A549 treated with DMSO at 1 μM for 4 hours (cell line): ENCODE measurements at places on chromosomes 3 and 15. TPM values are rescaled to one million over a fixed set of nuclear protein-coding genes. Genes with fewer than 3 reads are reported as not detected.

VPS13C gene
- 8.1 to 14.1 TPM (median 12.0 TPM) in 5 replicates for total RNA-seq

MEX3B gene
- 4.6 to 6.7 TPM (median 5.4 TPM) in 5 replicates for total RNA-seq

OXTR gene
- total RNA-seq: 7.8 to 11.7 TPM (median 10.2 TPM) in 5 replicates

FBXL22 gene
- 0.21 to 0.30 TPM (median 0.26 TPM) in 5 replicates for total RNA-seq

TICRR gene
- 12.9 to 16.4 TPM (median 14.2 TPM) in 5 replicates for total RNA-seq

GRK7 gene
- total RNA-seq: 0.02 TPM in 1 of 5 replicates, not detected in the others

CTXN2 gene
- 0.02 to 0.04 TPM in 2 of 5 replicates, not detected in the others for total RNA-seq

PRC1 gene
- 198 to 234 TPM (median 215 TPM) in 5 replicates for total RNA-seq

SLC22A13 gene
- 0.05 to 0.09 TPM in 2 of 5 replicates, not detected in the others for total RNA-seq

ZNF80 gene
- total RNA-seq: not detected in 5 replicates

IL17RE gene
- 0.76 to 1.1 TPM (median 0.95 TPM) in 5 replicates for total RNA-seq

MEIS2 gene
- 8.2 to 10.5 TPM (median 9.5 TPM) in 5 replicates for total RNA-seq

PLCB2 gene
- total RNA-seq: 0.39 to 1.3 TPM (median 0.79 TPM) in 5 replicates

ZNF501 gene
- total RNA-seq: not detected in 5 replicates

CPNE9 gene
- 0.08 to 0.33 TPM (median 0.15 TPM) in 4 of 5 replicates, not detected in the other for total RNA-seq

CELF6 gene
- total RNA-seq: 0.03 to 0.19 TPM (median 0.15 TPM) in 5 replicates

DNAH1 gene
- 0.72 to 1.1 TPM (median 0.85 TPM) in 5 replicates for total RNA-seq

GTF2A2 gene
- total RNA-seq: 170 to 198 TPM (median 184 TPM) in 5 replicates

GMPPB gene
- 15.0 to 21.3 TPM (median 19.4 TPM) in 5 replicates for total RNA-seq

CFAP100 gene
- not detected in 5 replicates for total RNA-seq

DUOXA1 gene
- total RNA-seq: 0.08 to 0.18 TPM (median 0.17 TPM) in 5 replicates

ATP10A gene
- total RNA-seq: 6.1 to 7.7 TPM (median 6.8 TPM) in 5 replicates

TM6SF1 gene
- 0.07 to 0.17 TPM (median 0.13 TPM) in 4 of 5 replicates, not detected in the other for total RNA-seq

FAM81A gene
- 10.4 to 17.3 TPM (median 13.9 TPM) in 5 replicates for total RNA-seq

SERINC4 gene
- 0.06 to 0.23 TPM (median 0.12 TPM) in 4 of 5 replicates, not detected in the other for total RNA-seq

FOXP1 gene
- 9.4 to 13.4 TPM (median 11.7 TPM) in 5 replicates for total RNA-seq

GRIP2 gene
- total RNA-seq: 1.00 to 2.3 TPM (median 1.9 TPM) in 5 replicates

CNTN3 gene
- not detected in 5 replicates for total RNA-seq

ST3GAL6 gene
- total RNA-seq: 0.69 to 0.82 TPM (median 0.71 TPM) in 5 replicates

LEO1 gene
- 49.2 to 58.0 TPM (median 52.8 TPM) in 5 replicates for total RNA-seq

PLAAT1 gene
- 0.23 TPM in 1 of 5 replicates, not detected in the others for total RNA-seq

A4GNT gene
- not detected in 5 replicates for total RNA-seq

SLC6A1 gene
- 0.03 TPM in 1 of 5 replicates, not detected in the others for total RNA-seq

SHC4 gene
- total RNA-seq: 0.80 to 1.1 TPM (median 1.0 TPM) in 5 replicates

BOC gene
- total RNA-seq: 6.9 to 8.7 TPM (median 7.5 TPM) in 5 replicates

GOLGA8K gene
- 0.38 to 1.2 TPM (median 0.90 TPM) in 5 replicates for total RNA-seq

TTLL13 gene
- 0.14 to 0.16 TPM (median 0.15 TPM) in 4 of 5 replicates, not detected in the other for total RNA-seq

C3orf85 gene
- not detected in 5 replicates for total RNA-seq

SLC24A1 gene
- 3.1 to 5.5 TPM (median 4.1 TPM) in 5 replicates for total RNA-seq

DLEC1 gene
- total RNA-seq: 0.07 to 0.53 TPM (median 0.08 TPM) in 5 replicates

SKOR1 gene
- 0.03 to 0.04 TPM (median 0.03 TPM) in 3 of 5 replicates, not detected in the others for total RNA-seq

MESP2 gene
- total RNA-seq: 0.37 to 0.65 TPM (median 0.62 TPM) in 5 replicates

ARHGEF26 gene
- 6.3 to 7.8 TPM (median 7.0 TPM) in 5 replicates for total RNA-seq

TMEM212 gene
- total RNA-seq: not detected in 5 replicates

TF gene
- 0.68 to 1.4 TPM (median 0.83 TPM) in 5 replicates for total RNA-seq

SELENOS gene
- 129 to 146 TPM (median 142 TPM) in 5 replicates for total RNA-seq
